Osteoblast (primary cell): ENCODE measurements at places on chromosomes 4 and X. TPM values are rescaled to one million over a fixed set of nuclear protein-coding genes. Genes with fewer than 3 reads are reported as not detected.

DNA sequence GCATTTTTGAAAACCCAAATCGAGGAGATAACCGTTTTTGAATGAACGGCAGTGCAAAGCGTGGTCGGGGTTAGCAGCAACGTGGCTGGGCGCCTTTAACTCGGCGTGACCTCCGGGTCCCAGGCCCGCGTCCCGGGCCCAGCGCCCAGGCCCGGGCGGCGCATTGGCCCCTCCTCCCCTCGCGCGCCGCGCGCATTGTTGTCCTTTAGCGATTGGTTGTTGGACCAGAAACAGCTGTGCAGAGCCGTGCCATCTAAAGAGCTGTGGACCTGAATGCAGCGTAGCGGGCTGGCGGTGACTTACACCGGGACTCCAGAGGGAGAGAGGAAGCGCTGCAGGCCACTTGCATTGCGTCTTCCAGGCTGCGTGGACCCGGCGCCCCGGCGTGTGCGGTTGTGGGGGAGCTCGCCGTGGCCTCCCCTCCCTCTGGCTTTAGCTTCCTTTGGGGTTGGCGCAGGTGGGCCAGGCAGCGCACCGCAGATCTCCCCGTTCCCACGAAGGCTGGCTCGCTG is at the start of gene STOX2:
TSS of gene STOX2 (plus strand) at position 227 of the 512 bp plus-strand sequence. CDS start 1,484 bp downstream, outside the sequence.
- no peaks in the 10 kb centered on the region for H3K36me3 ChIP-seq
- peak within 1 kb of the TSS; percentile 47 for H3K4me3 ChIP-seq
- H3K4me1 ChIP-seq = no peaks in the 10 kb centered on the region
- H3K27ac ChIP-seq = no peak within 1 kb of the TSS

The CENPVL2 gene
- not detected in 2 replicates for total RNA-seq

The SUPT20HL2 gene
- not detected in 2 replicates for total RNA-seq

- no peaks in the 10 kb centered on the region for H3K36me3 ChIP-seq
- H3K27me3 ChIP-seq = no peaks in the 10 kb centered on the region
Observed at GRCh38 chr4:34202154-34202553, 2042.2 kb downstream of the ARAP2 start.

The RAB40AL gene
- total RNA-seq = 0.72 and 0.88 TPM in 2 replicates
